ENCODE measurements at places on chromosomes 11 and 22.

GRCh38 chr11:103110391-103110790 lies 1.2 kb downstream of the DYNC2H1 start:
- no peak for DNase-seq

GRCh38 chr11:94750319-94751217 lies 17.6 kb upstream of the AMOTL1 start:
- no peak for DNase-seq

DNA sequence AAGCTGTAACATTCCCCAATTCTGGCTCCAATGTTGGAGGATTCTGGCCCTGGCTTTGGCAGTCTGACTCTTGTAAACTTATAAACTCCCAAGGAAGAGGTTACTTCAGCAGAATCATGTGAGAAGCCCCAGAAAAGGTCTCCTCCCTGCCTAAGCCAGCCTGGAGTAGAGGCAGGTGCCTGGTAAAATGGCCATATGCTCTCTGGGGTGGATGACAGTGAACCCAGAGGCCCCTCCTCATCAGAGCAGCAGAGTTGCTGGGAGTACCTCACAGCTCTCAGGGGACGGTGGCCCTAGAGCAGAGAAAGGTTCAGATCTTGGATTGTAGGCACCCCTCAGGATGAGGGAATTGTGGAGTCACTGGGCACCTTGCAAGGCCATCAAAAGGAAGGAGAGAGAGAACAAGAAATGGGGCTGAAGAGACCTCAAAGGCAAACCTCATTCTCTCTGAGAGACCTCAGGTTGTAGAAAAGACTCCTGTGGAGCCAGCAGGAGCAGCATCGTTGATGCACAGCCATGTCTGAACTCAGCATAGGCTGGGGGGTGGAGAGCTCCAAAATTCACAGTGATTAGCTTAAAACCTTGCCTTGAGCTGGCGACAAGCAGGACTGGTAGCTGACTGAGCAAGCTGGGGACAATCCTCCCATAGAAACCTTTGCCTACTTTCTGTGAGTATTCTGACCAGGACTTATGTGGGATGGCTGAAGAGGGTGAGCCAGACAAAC lies 4.9 kb upstream of the P2RY6 start:
- no peak for DNase-seq

DNA sequence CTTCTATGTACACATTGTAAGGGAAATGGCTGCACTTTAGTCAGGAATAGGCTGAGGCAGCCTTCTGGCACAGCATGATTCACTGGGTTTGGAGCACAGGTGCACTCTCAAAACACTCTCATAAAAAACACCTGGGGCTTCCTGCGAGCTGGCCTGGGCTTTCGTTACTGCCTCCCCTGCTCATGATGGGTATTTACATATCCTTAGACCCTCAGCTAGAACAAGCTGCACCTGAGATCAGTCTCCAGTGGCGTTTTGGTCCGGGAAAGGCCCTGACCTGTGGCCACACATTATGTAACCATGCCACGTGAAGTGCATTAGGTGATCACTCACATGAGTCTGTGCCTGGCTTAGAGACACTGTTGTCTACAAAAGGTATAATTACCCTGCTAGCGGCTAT lies 321.7 kb downstream of the TMEM135 start:
- DNase-seq: no peak

DNA sequence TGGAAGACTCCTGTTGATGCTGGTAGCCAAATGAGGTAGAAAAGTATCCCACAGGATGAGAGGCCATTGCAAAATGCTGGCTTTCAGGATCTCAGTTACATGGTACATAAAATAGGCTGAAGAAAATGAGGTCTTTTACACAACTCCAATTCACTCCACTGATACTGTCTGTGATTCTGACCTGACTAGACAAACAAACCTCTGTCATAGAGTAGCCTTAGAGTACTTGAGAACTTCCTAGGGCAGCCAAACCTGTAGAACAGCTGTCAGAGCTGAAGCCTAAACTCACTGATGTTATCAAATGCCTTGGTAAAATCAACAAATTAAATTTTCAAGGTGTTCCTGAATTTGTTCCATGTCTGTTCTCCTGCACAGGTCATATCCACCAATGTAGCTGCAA lies 26.2 kb upstream of the POGLUT3 start:
- no peak for DNase-seq

GRCh38 chr22:45998638-45999378 lies 21.8 kb upstream of the WNT7B start:
- no peak for DNase-seq

- no peak for DNase-seq
Measured at GRCh38 chr22:44524806-44525205, 26.8 kb upstream of the RTL6 start.

- no peak for DNase-seq
Measured at GRCh38 chr22:50317674-50318073, 9.1 kb downstream of the DENND6B start.

- DNase-seq: no peak
Measured at GRCh38 chr11:71451596-71452198, 1.3 kb upstream of the NADSYN1 start.

- no peak for DNase-seq
Measured at GRCh38 chr11:8286886-8287285, 23.2 kb upstream of the LMO1 start.

Measured in activated CD8-positive, alpha-beta memory T cell treated with anti-CD3 and anti-CD28 coated beads for 1 hour (primary cell).